ENCODE measurements at places on chromosomes 2 and 18.
A peak's percentile ranks its signal among the peaks of the same experiment; 100 is the strongest.

- DNase-seq: peak; percentile 45
These were observed 725 bp upstream of the ANKRD53 start for GRCh38 chr2:70977605-70978205.

DNA sequence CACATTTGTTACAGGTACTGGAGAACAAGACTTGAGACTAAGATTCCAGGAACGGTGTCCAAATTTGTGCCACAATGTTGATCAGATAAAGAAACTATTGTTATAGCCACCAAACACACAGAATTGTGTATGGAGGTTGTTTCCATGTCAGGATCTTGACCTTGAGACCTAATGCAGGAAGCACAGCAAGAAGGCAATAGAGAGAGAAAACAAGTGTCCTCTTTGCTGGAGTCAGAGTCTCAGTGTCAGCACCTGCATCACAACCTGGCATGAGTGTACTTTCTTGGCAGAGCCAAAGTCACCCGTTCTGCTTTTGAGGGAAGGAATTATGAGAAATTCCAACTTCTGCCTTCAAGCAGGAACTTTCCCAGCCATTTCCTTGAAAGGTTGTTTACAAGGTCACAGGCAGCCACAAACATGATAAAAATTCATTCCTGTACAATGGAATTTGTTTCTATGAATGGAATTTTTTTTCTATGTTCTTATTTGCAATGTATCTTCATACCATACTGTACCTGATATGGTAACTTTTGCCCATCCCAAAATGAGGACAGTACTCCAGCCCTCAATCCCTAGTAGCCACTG is 118.4 kb downstream of the PKP4 start:
- no peak for DNase-seq

DNA sequence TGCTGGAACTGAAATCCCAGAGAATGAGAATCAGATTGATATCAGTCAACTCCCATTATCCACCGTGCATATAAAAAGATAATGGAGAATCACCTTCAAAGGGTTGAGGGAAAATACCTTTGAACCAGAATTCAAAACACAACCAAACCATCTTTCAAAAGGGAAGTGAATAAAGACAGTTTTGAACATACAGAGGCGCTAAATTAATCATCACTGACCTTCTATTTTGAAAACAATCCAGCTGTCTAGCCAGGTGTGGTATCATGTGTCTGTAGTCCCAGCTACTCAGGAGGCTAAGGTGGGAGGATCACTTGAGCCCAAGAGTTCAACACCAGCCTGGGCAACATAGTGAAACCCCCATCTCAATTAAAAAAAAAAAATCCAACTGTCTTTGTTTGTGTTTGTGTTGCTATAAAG is 63.6 kb downstream of the TRABD2A start:
- DNase-seq: no peak

GRCh38 chr2:40448476-40449079 is 3.3 kb downstream of the SLC8A1 start:
- DNase-seq: peak; percentile 51

GRCh38 chr2:171957061-171957460 is 34.8 kb downstream of the HAT1 start:
- peak; percentile 28 for DNase-seq

DNA sequence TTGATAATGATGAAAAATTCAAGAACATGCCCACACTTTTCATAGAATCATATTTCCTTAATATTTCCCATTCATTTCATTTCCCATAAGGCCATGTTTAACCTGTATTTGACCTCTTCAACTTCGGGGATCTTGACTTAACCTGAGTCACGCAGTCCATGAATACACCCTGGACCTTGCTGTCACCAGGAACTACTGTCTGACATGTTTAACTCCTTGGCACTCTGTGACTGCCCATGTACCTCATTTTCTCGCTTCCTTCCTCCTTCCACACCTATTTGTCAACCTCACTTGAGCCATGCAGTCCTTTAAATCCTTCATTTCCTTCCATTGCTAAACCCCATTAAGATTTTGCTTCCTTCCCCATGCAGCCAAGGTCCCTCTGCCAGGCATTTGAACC is 16.3 kb downstream of the ABCB11 start:
- peak; percentile 2 for DNase-seq

DNA sequence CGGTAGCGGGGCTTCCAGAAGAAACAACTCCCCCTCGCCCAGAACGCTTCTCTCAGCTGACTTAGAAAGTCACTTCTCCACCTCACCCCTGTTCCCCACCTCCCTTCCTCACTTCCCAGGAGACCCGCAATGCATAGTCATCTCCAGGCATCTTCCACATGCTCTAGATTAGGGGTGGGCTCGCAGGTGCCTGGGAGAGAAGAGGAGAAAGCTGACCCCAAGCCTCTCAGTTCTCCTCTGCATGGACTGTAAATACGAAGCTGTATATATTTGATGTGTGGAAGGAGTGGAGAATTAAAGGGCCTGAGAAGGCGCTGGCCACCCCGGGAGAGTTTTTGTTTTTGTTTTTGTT is 1.8 kb downstream of the MAL start:
- DNase-seq: no peak

- no peak for DNase-seq
These were observed 45.4 kb downstream of the ST8SIA5 start for GRCh38 chr18:46711444-46711863.

DNA sequence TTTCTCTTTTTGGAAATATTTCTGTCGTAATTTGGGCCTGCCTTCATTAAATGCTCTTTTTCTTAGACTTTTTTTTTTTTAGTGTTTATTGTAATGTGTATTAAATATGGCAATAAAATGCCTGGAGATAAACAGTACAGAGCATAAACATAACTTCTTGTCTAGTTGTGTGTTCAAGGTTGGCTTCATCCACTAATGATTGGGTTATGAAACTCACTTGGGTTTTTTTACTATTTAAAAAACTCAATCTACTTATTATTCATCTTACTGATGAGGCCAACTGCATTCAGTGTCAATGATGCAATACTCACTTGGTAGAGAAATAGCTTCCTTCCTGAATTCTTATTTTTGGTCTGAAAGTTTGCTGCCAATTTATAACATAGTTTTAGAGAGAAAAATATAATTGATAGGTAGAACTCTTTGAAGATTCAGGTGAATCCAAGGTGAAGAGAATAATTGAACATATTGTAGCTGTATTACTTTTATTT is 144.2 kb upstream of the NABP1 start:
- no peak for DNase-seq

DNA sequence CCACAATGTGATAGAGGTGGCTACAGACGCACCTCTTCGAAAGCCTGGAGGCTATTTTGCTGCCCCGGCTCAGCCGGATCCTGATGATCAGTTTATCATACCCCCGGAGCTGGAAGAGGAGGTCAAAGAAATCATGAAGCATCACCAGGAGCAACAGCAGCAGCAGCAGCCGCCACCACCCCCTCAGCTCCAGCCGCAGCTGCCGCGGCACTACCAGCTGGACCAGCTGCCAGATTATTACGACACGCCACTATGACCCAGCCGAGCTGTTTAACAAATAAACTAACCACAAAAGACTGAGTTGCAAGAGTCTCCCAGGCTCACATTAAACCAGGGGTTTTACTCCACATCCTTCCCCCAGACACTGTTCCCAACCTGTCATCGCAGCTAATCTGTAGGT is 263.8 kb downstream of the PHLPP1 start:
- no peak for DNase-seq

DNA sequence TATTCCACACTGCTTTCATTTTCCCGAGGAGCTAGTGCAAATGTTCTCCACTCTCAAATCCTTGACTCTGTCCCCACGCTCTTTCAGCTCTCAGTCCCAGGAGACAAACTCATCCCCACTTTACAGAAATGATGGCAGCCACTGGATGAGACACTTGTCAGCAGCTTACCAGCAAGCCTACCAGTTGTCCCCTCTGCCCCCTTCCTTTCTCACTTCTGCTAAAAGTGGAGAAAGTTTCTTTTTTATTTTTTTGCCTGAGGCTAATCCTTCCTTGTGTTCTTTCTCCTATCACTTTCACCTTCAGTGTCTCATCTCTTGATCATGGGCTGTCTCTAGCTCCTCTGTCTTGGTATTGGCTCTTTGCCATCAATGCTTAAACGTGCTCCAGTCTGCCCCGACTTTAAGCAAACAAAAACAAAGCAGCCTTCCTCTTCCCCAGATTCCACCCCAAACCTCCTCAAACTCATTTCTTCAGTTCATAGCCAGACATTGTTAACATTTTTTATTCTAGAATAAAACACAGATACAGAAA is 64.5 kb downstream of the TTC32 start:
- no peak for DNase-seq

- DNase-seq: no peak
These were observed 380.4 kb downstream of the TNS1 start for GRCh38 chr2:217622205-217623060.

GRCh38 chr18:33277431-33277830 is 163.1 kb downstream of the CCDC178 start:
- DNase-seq: no peak

DNA sequence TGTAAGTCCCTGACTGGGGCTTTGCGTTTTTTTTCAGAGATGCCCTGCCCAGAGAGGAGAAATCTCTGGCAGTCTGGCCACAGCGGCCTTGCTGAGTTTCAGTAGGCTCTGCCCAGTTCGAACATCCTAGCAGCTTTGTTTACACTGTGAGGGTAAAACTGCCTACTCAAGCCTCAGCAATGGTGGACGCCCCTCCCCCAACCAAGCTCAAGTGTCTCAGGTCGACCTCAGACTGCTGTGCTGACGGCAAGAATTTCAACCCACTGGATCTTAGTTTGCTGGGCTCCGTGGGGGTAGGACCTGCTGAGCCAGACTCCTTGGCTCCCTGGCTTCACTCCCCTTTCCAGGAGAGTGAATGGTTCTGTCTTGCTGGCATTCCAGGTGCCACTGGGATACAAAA is 31.7 kb downstream of the L3MBTL4 start:
- no peak for DNase-seq

DNA sequence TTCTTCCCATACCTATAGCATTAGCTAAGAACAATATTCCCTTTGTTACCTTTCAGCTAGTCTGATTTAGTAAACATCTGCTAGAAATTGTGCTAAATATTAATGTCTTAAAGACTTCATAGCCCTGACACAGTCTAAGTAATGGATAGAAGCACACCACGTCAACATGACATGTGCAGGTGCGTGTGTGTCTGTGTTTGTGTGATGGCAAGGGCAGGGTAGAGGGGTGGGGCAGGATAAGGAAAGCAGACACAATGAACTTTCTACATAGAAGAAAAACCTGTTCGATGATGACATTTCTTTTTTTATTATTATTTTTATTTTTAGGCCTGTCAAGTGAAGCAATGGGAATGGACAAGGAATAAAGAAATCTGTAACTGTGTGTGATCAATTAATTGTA is 223.3 kb downstream of the NOL4 start:
- DNase-seq: no peak

DNA sequence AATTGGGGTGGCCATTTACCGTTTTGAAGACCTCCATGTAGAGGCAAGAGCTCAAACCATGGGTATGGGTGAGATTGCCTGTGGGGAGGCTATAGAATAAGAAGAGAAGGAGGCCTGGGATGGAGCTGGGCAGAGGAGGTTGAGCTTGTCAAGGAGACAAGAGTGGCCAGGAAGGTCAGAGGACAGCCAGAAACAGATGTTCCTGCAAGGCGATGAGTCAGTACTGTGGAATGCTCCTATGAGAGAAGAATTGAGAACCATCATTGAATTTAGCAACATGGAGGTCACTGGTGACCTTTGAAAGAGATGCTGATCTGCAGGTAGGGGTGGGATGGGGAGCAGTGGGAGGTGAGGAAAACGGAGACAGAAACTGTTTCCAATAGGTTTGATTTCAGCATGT is 3.5 kb downstream of the ACSL3 start:
- no peak for DNase-seq

DNA sequence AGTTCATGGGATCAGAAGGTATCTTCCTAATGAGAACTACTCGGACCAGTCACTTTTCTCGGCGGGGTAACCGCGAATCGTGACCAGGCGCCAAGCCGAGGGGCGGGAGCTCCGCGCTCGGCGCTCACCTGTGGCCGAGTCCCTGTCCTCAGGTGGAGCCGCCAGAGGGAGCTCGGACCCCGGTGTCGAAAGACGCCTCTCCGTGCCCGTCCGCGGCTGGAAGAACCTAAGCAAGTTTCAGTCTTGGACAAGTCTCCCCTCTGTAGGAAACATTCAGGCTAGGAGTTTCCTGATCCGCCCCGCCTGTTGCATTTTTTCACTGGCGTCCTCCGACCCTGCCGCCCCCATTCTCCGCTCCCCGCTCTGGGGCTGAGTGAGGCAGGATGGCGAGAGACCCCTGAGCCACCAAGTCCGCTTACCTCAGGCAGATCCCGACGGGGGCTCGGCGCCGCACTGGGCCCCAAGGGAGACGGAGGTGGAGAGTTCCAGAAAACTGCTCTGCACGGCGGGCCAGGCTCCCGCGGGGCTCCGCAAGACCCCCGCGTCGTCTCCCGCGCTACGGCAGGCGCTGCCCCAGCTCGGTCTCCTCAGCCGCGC is 480 bp downstream of the DSEL start:
- DNase-seq: peak; percentile 75

- no peak for DNase-seq
These were observed 46.5 kb downstream of the RNF144A start for GRCh38 chr2:6963727-6964126.
